Mucosa of descending colon (tissue), 3 donors: ENCODE measurements at places on chromosomes 2 and 18. TPM values are rescaled to one million over a fixed set of nuclear protein-coding genes. Genes with fewer than 3 reads are reported as not detected.

IHH gene
- total RNA-seq, result 91.2 TPM

TMEM169 gene
- total RNA-seq, result 0.39 TPM

UBE2F gene
- 47.7 TPM for total RNA-seq

QPCT gene
- 6.8 TPM for total RNA-seq

TRABD2A gene
- 132 TPM for total RNA-seq

GPR45 gene
- not detected for total RNA-seq

FARP2 gene
- 163 TPM for total RNA-seq

CHST9 gene
- 0.06 TPM for total RNA-seq

MALL gene
- 264 TPM for total RNA-seq

CNDP1 gene
- total RNA-seq, result 0.19 TPM

CIB4 gene
- not detected for total RNA-seq

TNFRSF11A gene
- 59.3 TPM for total RNA-seq

CPLX4 gene
- not detected for total RNA-seq

ANKRD30B gene
- total RNA-seq, result 0.34 TPM

ABI2 gene
- 17.1 TPM for total RNA-seq

CCDC141 gene
- 1.5 TPM for total RNA-seq

SERPINB3 gene
- total RNA-seq, result not detected
